AG04450 (cell line): ENCODE measurements at places on chromosomes 7 and 10.
A peak's percentile ranks its signal among the peaks of the same experiment; 100 is the strongest.

DNA sequence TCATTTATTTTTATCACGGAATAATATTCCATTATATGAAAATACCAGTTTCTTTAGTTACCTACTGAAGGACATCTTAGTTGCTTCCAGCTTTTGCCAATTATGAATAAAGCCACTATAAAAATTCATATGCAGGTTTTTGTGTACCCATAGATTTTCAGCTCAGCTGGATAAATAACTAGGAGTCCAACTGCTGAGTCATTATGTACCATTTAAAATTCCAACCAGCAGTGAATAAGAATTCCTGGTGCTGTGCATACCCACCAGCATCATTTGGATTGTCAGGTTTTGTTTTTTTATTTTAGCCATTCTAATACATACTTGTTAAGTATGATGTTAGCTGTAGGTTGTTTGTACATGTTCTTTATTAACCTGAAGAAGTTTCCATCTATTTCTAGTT, 14.5 kb downstream of the FAM24B start:
- no peak for DNase-seq

GRCh38 chr7:2908103-2908683, 64.1 kb upstream of the GNA12 start:
- no peak for DNase-seq

DNA sequence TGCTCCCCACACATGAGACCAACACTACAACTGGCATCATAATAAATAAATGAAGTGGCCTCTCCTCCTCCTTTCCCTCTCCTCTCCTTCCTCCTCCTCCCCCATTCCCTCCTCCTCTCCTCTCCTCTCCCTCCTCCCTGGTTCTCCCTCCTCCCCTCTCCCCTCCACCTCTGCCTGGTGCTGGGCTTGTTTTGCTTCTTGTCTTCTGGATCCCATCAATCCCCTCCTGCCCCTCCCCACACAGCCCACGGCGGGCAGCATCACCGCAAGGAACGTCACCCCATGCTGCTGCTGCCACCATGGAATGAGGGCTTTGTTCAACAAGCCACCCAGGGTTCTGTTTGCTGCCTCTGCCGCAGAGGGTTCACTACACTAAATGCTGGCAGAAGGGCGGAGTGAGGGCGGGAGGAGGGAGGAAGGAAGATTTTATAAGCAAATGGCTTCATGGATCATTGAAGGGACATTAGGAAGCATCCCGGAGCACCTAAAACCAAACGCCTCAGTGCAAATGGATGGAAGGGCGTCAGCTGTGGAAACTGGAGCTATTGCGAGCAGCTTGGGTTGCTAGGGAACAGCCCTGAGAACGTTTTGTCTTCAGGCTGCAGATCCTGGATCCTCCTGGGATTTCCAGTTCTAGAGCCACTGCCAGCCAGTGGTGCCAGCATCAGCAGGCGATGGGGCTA, 379.7 kb upstream of the ZMIZ1 start:
- DNase-seq = no peak

GRCh38 chr10:79045566-79046175, 23.1 kb upstream of the ZMIZ1 start:
- DNase-seq = no peak

DNA sequence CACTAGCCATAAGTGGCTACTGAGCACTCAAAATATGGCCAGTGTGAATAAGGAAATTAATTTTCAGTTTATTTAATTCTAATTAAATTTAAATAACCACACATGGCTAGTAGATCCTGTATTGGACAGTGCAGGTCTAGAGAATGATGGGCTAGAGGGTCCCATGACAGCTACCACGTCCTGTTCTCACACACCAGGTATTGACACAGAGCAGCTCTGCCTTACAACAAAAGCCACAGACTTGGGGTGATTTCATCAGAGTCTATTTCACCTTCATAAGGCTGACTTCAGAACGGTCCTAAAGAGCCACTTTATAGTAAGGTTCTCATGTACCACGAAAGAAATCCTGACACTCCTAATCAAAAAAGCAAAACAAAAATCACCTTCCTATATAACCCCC, 111.3 kb downstream of the UBE2H start:
- DNase-seq = no peak

GRCh38 chr7:30707391-30708357, 25.4 kb upstream of the CRHR2 start:
- DNase-seq = no peak

DNA sequence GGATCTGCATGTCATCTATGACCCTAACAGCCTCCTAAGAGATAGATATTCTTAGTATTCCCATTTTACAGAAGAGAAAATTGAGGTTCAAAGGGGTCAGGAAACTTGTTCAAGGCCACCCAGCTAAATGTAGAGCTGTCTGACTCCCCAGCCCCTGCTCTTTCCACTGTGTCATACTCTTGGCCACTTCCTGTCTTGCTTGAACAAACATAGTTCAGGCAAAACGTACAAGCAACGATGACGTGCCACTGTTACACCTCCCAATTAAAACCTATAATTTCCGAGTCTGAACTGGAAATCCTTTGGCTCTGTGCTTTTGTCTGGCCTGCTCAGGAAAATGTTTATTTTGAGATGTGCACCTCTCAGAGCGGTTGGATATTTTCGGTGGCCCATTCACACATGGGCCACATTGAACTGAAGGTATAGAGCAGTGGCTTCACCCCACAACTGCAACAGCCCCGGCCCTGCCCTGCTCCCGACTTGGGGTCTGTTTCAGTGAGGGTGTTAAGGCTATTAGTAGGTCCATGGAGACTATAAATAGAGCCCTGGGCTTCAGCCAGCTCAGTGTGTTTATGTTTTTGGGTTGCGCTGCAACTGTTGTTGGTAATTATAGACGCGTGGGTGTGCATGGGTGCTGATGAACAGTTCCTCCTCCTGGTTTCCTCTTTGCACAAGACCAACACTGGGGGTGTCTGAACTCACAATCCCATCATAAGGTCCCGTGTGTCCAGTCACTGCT, 172.3 kb upstream of the ADO start:
- DNase-seq = no peak

DNA sequence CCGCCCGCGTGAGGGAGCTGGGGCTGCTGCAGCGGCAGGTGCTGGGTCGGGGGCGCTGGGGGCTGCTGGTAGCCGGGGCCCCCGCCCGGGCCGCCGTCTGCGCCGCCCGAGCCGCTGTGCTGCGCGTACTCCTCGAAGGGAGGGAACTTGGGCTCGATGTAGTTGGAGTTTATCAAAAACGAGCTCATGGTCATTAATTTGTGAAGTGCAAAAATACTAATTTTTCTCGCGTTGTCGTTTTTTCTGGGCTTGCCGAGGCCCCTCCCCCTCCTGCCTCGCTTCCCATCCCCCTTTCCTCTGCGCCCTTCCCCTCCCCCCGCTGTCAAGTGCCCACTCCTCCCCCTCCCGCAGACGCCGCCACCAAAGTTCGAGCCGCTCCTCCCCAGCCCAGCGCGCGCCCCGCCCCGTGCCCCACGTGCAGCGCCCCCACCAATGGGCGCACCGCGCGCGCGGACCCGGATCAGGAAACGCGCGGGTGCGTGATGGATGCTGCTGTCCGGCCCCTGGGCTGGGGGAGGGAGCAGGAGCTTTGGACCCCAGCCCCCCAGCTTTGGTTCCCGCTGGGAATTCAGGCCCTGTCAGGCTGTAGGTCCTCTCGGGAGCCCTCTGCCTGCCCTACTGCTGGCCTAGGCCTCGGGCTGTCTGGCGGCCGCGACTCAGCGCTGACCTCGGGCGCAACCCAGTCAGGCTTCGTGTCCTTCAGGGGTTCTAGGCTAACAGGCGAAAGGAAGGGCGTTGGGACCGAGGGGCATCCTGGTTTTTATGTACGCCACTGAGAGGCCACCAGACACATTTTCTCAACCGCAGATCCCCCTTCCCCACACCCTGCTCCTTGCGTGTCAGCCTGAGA, at the start of gene HOXA4:
HOXA4 (minus strand) TSS at position 218 of the 850 bp plus-strand sequence; CDS start at position 194, 24 bp downstream.
- DNase-seq = no peak

- no peak for DNase-seq
Measured at GRCh38 chr7:120567204-120567603, 290.7 kb downstream of the TSPAN12 start.

GRCh38 chr7:113010377-113010776, 76.2 kb downstream of the GPR85 start:
- DNase-seq = no peak

DNA sequence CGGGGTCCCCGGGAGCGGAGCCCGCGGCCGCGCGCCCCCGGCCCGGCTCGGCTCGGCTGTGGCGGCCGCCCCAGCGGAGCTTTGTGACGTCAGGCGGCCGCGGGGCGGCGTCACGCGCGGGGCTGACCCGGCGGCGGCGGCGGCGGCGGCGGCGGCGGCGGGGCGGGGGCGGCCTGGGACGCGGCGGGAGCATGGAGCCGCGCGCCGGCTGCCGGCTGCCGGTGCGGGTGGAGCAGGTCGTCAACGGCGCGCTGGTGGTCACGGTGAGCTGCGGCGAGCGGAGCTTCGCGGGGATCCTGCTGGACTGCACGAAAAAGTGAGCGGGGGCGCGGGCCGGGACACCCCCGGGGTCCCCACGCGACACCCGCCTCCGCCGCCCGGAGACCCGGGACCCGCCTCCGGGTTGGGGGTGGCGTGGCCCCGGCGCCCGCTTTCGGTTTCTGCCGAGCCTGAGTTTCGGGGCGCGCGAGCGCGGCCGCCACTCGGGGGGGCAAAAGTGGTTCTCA, at the start of gene PWWP2B:
PWWP2B (plus strand) TSS at position 165 of the 506 bp plus-strand sequence; CDS start at position 192, 27 bp downstream.
- no peak for DNase-seq

DNA sequence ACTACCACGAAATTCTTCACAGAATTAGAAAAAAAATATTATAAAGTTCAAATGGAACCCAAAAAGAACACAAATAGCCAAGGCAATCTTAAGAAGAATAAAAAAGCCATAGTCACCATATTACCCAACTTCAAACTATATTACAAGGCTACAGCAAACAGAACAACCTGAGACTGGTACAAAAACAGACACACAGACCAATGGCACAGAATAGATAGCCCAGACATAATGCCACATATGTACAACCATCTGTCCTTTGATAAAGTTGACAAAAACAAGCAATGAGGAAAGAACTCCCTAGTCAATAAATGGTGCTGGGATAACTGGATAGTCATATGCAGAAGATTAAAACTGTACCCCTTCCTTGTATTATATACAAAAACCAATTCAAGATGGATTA, 808.5 kb upstream of the ZWINT start:
- DNase-seq = no peak

DNA sequence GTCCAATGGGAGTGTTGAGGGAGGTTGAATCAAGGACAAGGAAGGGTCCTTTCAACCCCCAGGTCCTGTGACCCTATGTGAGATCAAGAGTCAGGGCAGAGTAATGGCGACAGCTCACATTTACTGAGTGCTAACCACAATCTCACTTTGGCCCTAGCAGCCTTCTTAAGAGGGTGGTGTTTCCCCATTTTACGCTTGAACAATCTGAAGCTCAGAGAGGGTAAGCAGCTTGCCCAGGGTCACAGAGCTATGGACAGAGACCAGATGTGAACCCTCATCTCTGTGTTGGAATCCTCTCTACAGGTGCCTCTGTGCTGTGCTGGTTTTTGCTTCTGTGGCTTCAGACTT, 102.0 kb downstream of the GRK5 start:
- no peak for DNase-seq

DNA sequence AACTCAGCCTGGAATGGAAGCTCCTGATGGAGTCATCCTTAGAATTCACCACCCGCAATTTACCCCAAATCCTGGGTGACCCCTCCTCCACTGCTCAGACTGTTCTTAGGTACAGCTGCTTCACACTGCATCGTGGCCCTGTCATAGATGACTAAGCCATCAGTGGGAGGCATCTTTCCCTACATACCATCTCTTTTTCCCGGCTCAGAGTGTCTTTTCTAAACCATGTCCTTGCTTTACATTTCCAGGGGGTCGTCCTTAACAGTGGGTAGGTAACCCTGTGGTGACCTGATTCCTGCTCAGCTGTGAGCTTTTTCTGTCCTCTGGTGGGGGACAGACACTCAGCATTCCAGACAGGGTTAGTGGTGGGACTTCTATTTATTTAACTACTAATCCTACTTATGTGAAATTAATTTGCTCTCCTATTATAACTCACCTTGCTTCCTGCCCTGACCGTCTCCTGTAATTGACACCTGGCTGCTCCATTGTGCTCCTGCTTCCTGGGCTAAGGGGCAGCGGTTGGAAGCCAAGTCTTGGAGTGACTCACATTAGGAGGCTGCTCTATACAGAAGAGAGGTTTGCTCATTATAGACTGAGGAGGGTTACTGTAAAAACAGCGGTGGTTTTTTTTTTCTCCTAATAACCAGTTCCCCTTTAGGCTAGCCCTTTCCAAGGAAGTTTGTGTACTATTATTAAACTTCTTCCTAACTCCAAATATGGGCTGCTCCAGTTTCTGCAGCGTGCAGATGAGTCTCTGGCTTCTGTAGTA, 40.6 kb downstream of the PYROXD2 start:
- peak; percentile 44 for DNase-seq

GRCh38 chr10:80411267-80411668, 2.9 kb downstream of the PRXL2A start:
- DNase-seq = no peak

DNA sequence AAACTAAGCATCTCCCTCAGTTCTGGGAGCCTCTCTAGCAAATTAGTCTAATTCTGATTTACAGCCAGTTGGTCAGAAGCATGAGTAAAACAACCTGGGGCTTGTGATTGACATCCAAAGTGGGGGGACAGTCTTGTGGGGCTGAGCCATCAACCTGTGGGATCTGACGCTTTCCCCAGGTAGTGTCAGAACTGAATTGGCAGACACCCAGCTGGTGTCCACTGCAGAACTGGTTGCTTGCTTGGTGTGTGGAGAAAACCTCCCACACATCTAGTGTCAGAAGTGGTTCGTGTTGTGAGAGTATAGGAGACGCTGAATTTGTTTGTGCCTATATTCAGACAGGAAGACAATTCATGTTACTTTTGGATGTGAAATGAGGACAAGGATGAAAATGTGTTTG, 92.2 kb upstream of the PDCD4 start:
- DNase-seq = no peak

DNA sequence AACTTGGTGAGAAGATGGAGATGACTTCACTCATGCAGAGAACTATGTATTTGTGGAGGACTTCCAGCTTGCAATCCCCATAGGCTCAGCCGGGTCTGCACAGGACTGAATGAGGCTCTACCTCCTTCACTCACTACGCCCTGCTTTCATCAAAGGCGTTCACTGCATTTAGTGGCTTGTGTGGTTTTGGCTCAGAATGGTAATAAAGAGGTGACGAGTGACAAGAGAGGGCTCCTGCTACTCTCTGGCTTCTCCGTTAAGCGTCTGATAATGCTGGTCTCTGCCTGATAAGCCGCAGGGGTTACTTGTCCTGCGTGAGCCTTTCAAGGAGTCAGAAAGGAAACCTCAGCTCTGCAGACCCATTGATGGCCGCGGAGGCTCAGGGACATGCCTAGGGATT, 343.4 kb downstream of the PRPF18 start:
- no peak for DNase-seq

DNA sequence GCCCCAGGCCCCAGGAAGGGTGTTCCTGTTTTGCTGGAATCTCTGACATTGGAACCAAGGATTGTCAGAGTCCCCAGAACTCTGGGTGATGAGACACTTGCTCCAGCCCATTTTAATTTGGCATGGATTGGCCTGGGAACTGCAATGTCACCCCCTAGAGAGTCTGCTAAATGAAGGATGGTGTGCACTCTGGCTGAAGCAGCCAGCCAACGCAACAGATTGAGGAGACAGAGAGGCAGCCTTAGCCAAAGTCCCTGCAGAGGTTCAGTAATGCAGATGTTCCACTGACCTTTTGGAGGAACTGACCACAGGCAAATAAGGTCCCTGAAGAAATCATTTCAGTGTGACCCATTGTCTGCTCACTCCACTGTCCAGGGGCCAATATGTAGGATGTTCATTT, 13.4 kb downstream of the LRRC18 start:
- DNase-seq = no peak

GRCh38 chr10:80196270-80196949, 8.9 kb downstream of the ANXA11 start:
- no peak for DNase-seq

- DNase-seq = no peak
Measured at GRCh38 chr10:126259760-126260479, 128.4 kb downstream of the ADAM12 start.
